H54 (cell line): ENCODE measurements at places on chromosomes 16 and 17.
A peak's percentile ranks its signal among the peaks of the same experiment; 100 is the strongest.

GRCh38 chr17:42284024-42284369 is 4.3 kb upstream of the STAT5A start:
- DNase-seq, result no peak

- no peak for DNase-seq
Measured at GRCh38 chr17:2111691-2112090, 56.8 kb downstream of the HIC1 start.

DNA sequence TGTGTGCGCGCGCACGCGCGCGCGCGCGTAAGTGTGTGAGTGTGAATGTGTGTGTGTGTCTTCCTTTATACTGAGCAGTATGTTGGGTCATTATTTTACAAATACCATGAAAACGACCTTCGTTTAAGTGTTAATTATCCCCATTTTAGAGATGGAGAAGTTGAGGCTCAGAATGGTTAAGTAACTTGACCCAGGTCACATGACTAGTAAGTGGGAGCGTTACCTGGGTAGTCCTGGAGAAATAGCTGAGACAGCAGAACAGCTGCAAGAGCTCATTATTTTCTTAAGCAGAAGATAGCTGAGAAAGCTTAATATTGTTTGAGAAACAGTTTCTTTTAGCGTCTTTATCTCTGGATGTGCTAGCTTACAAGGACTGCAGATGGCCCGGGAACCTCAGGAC is 78.8 kb downstream of the IRX3 start:
- no peak for DNase-seq

GRCh38 chr17:63516910-63517824 is 6.0 kb upstream of the KCNH6 start:
- DNase-seq, result peak; percentile 93

DNA sequence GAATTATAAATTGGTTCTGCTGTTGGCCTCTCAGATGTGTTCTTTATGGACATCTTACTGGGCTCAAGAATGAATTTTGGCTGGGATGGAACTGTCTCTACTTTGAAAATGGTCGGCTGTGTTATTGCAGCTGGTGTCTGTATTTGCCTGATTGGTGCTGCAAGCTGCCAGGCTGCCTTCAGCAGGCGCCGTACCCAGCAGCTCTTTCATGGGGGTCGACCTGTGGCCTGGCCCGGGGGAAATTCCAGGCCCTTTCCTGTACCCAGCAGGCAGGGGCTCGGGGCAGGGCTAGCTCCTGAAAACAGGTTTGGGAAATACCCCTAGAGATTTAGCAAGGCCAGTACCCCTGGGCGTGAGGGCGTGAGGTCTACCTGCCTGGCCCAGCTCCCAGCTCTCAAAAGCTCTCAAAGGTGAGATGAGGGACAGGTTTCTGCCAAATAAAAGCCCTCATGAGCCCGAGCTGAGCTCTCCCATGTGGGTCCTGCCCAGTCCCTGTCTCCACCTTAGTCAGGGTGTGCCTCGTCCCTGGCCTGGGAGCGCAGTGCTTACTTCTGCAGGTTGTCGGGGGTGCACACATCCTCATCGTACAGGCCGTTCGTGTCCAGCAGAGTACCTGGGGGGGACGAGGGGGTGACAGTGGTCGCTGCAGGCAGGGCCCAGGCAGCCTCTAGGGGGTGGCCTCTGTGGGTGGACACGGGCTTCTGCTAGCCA is 52.3 kb downstream of the PRMT7 start:
- no peak for DNase-seq

DNA sequence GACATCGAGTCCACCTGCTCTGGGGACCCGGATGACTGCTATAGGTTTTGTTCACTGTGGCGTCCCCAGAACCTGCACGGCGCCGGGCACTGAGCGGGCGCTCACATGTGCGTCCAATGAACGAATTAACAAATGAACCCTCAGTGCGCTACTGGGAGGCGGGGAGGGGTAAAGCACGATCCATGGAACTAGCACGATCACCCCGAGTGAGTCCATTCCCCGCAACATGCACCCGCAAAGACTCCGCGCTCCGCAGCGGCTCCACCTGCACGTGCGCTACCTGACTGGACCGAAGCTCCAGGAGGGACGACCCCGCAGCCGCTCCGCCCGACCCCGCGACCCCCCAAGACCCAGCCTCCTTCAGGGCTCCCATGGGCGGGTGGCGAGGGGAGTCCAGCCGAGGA is 491 bp downstream of the TRAP1 start:
- DNase-seq, result no peak

DNA sequence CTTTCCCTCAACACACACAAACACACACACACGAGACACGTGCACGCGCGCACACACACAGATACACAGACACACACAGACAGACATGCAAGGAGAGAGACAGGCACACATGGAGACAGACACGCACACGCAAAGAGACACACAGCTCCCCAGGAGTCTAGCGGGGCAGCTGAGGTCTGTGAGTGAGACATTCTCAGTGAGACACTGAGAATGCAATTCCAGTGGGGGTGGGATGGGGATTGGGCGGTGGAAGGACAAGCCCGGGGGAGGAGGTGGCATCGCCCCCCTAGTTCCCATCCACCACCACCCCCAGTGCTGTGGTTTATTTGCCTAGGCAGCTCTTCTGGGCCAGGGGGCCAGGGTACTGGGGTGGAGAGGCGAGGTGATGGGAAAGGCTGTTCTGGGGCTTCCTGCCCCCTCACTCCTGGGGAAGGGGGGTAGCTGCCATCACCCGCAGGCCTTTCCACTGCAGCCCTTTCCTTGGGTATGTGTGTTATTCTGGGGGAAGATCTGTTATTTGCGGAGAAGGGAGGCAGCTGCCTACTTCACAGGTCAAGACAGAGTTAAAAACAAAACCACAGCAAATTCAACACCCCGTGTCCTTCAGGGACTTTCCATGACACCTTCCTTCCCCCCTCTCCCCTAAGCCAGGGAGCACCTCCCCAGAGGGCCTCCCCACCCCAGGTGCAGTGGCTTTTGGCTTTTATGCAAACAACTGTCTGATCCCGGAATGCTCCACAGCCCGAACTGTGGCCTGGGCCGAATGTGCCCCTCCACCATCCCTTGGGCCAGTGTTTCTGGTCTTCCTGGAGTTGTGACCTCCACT is 18.0 kb downstream of the GRB7 start:
- no peak for DNase-seq

DNA sequence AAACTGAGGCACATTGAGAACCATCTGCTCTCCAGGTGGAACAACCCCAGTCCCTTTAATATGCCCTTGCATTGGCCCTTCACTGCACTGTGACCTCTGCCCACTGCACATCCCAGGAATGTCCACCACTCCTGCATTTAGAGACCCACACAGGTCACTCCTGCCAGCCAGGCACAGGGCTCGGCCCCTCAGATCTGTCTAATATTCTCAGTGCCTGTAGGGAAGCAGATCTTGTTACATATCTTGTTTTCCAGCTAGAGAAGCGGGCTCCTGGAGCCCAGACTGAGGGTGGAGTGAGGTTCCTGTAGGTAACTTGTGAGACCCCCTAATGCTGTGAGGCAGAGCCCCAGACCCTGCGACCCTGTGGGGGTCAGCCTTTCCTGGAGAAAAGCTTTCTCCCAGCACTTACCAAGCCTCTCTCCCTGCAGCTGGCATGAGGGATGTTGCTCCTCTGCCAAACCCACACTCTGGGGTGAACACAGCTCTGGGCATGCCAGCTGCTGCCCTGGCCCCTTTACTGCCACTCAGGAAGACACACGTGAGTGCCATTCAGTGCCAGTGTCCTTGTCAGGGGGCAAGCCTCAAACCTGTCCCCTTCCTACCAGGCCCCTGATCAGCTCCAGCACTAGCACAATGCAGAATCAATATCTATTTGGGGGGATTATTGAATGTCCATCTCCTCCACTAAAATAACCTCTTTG is 40.3 kb upstream of the CRHR1 start:
- DNase-seq, result no peak

GRCh38 chr16:11283820-11284248 is 2.7 kb upstream of the PRM1 start:
- DNase-seq, result no peak

DNA sequence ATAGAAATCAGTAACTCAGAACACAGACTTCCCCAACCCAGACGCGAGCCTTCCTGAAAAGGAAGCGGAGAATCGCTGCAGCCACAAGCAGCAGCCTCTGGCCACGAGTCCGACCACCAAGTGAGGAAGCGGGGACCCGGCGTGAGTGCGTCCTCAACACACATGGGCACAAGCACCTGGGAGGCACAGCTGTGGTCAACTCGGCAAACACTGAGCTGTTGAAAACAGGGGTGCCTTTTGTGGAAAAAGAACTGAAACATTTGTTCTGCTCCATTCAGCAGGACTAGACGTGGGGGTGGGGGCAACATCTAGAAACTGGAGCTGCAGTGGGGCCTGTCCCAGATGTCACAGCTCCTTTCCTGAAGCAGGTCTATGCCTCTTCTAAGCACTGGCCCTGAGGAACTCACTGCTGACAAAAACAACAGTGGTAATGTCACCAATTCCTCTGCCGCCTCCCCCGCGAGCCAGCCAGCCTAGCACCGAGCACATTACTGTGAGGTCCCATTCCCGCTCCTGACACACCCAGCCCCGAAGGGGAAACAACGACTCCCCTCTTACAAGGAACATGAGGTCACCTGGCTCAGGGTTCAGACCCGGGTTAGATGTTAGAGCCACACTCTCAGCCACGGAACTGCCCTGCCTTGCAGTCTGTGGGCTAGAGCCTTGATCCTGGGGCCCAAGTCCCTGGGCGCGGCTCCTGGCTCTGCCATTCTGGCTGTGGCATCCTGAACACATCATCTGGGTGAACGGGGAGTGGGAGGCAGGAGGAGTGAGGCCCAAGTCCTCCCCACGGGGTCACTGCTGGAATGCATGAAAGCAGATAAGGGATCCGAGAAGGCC is 29.0 kb downstream of the KDM8 start:
- DNase-seq, result no peak

DNA sequence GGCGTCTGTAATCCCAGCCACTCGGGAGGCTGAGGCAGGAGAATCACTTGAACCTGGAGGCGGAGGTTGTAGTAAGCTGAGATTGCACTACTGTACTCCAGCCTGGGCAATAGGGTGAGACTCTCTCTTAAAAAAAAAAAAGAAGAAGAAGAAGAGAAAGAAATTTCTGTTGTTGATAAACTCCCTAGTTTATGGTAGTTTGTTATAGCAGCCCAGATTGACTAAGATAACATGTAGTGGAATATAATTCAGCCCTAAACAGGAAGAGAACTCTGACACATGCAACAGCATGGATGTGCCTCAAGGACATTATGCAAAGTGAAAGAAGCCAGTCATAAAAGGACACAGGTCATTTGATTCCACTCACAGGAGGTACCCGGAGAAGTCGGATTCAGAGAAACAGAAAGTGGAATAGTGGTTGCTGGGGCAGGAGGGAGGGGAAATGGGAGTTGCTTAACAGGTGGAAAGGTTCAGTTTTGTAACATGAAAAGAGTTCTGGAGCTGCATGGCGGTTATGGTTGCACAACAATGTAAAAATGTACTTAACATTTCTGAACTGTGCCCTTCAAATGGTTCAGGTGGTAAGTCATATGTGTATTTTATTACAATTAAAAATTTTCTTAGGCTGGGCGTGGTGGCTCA is 26.0 kb upstream of the PRM1 start:
- DNase-seq, result no peak

GRCh38 chr17:77781536-77781935 is 177.0 kb upstream of the TNRC6C start:
- DNase-seq, result no peak

GRCh38 chr17:48734333-48735061 is 5.9 kb upstream of the HOXB13 start:
- DNase-seq, result no peak

- peak; percentile 58 for DNase-seq
Measured at GRCh38 chr17:73232587-73233373, 28.9 kb downstream of the CPSF4L start.
